BJ (cell line): ENCODE measurements at places on chromosomes 3 and 15.

GRCh38 chr3:134352031-134352671 is 22.1 kb downstream of the AMOTL2 start:
- DNase-seq: no peak

DNA sequence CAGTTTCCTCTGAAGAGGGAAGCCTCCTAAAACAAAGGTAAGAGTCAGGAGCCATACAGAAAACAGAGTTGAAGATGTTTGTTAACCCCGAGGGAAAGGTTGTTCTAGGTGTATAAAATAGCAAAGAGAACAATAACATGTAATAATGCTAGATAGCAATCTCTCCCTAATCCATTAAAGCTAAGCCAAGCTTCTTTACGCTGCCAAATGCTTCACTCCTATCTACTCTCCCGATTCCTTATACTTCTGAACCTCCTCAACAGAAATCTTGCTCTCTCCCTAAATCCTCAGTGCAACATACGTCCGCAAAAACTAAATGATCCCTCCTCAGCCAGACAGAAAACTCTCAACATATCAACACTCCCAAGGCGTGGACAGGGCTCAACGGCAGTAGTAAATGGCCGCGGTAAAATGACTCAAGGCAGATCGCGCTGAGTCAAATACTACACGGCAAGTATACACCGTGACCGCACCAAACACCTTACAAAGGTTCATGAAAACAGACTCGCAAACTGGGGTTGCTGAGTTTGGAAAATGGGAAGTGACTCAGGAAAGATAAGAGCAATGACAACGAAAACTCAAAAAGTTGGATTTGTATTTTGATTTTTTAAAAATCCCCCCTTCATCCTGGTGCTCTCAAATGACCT is 682 bp downstream of the CLDND1 start:
- DNase-seq: no peak

GRCh38 chr3:36701249-36701572 is 63.1 kb downstream of the DCLK3 start:
- DNase-seq: no peak

DNA sequence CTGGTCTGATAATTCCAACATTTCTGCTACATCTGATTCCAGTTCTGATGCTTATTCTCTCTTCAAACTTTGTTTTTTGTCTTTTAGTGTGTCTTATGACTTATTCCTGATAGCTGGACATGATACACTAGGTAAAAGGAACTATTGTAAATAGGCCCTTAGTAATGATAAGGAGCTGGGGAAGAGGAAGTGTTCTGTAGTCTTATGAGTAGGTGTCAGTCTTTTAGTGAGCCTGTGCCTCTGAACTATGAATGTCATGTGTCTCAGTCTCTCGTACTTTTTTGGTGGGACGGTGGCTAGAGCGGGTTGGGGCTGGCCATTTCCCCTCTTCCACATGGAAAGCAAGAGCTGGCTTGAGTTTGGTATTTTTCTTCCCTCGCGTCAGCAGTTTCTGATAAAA is 41.2 kb downstream of the PCCB start:
- no peak for DNase-seq

- no peak for DNase-seq
Observed at GRCh38 chr3:14413381-14414071, 11.1 kb downstream of the SLC6A6 start.

- DNase-seq: no peak
Observed at GRCh38 chr15:29825227-29825626, 3.0 kb upstream of the TJP1 start.

DNA sequence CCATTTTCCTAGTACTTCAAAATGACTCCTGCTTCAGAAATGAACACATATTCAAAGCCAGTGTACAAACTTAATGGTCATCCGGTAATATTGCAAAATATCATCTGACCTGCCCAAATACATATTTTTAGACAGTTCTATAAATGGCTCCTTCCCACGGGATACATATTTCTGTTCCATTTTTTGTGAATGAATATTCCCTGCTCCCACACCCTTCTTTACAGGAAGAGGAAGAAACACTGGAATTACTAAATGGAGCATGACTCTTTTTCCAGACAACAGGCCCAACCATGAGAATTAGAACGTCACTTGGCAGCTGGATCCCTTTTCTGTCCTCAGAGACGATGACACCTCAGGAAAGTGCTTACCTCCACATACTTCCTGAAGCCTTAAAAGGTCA is 38.0 kb upstream of the CBLB start:
- peak; percentile 28 for DNase-seq

- no peak for DNase-seq
Observed at GRCh38 chr3:44987332-44987731, 11.3 kb downstream of the EXOSC7 start.

DNA sequence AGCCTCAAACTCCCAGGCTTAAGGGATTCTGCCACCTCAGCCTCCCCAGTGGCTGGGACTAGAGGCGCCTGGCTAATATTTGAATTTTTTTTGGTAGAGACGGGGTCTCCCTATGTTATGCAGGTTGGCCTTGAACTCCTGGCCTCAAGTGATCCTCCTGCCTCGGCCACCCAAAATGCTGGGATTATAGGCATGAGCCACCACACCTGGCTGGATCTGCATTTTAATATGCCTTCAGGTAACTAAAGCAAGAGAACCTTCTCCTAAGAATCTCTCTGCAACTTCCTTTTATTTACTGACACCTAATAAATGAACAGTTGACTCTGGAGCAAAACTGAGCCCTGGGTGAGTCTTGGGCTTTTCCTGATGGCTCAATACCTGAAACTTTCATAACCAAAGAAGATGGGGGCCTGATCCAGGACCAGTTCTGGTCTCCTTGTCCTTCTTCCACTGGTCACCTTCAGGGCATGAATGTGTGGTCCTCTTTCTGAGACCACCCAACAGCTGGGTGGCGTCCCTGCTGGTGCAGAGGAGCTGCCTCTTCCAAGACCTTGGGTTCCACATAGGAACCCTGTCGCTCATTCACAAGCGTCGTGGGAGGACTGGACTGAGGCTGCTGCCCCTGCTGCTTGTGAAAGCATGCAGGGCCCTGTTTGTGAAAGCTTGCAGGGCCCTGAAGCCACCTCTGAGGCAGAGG is 28.2 kb downstream of the CCR9 start:
- no peak for DNase-seq

DNA sequence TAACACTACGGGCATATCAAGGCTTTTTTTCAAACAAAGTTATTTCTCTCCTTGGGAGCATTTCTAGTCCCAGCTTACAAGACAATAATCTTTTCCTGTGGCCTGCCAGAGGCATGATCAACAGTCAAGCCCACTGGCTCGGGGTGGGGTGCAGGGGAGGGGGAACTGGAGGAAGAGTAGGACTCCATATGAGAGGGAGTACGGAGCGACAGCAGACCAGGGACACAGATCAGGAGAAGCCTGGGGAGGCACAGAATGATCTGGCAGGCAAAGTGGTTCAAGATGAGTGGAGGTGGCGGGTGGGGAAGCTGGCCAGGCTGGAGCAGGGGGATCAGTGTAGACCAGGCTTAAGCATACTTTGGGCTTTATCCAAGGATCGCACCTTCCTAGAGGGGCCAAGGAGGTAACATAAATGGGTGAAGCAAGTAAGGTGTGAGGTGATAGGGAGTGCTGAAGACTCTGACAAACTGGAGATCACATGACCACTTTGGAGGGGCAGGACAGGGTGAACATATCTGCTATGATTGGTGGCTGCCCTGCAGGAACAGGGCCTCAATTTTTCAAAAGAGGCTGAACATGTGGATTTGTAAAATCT is 37.4 kb downstream of the KLF15 start:
- DNase-seq: no peak

DNA sequence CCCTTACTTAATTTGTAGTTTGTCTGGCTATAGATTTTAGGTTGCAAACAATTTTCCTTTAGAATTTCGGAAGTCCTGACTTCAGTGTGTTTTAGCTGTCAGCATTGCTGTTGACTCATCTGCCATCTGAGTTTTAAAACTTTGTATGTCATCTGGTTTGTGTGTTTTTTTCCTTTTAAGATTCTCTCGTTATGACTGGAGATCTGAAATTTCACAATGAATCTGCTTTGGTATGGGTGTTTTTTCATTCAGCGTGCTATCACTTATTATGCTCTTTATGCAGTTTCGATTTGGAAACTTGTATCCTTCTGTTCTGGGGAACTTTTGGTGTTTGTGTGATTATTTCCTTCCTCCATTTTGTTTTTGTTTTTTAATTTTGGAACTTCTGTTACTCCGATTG is 53.7 kb upstream of the ZNF280D start:
- no peak for DNase-seq

GRCh38 chr3:3586843-3587646 is 212.2 kb upstream of the LRRN1 start:
- no peak for DNase-seq

DNA sequence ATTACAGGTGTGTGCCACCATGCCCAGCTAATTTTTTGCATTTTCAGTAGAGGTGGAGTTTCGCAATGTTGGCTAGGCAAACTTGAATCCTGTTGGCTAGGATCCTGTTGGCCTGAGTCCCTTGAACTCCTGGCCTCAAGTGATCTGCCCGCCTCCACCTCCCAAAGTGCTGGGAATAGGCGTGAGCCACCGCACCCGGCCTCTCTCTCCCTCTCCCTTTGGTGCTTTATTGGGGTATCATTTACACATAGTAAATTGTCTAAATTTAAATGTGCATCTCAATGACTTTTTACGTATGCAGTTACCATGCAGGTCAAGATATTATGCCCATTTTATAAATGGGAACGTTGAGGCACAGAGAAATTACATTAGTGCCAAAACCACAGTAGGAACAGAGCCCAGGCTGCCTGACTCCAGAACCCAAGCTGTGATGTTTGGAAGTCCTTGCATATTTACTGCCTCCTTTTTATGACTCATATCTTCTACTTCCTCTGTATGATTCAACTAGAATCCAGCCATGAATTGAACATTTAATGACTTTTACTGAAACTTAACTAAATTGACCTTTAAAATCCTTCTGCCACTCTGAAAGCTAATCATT is 34.0 kb upstream of the RPP14 start:
- peak; percentile 74 for DNase-seq

DNA sequence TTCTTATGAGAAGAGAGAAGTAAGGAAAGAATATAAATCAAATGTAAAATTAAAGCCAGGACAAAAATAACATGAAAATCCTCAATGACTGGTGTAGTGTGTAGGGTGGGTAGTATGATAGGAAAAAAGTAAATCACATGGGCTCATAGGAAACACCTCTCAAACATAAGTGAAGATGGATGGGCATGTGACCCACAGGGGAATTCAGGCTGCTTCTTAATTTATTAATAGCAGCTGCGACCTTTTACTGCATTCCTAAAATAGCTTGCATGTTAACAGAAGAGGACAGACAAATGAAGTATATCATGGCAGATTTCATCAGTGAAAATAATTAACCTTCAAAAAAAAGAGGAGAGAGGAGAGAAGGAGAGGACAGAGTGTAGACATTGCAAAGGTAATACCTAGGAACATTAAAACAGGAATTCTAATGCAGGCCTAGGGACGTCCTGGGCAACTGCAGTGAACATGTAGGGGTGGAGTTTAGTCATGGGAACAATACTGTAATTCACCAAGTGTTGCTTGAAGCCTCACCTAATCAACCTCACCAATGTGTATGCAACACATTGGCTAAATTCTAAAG is 132.9 kb downstream of the KCNMB2 start:
- peak; percentile 10 for DNase-seq

DNA sequence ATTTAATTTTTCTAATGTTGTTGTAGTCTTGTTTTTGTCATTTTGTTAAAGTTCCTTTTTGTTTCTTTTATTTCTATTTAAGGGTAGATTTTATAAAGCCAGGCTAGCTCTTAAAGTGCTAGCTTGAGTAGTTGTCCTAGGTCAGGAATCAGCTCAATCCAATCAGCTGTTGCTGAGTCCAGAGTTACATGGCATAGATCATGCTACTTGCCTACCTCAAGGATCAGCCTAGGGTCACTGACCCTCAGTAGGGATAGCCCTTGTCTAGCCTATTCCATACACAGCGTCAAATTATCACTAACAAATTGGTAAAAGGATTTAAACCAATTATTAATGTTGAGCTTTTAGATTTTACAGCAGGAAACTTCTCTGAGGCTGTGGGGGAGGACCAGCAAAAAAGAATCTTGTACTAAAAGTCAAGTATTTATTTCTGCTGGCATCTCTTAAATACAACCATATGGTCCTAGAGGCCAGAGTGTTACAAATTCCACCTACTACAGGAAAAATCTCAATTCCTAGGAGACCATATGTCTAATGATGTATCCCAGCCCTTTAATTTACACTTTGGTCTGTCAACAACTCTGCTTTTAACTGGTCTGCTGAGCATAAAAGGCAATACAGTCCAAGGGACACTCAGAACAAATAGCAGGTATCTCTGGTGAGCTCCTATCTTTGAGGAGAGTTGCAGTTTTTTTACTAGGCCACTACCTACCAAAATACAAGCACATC is 138.3 kb upstream of the PTPRG start:
- DNase-seq: no peak

DNA sequence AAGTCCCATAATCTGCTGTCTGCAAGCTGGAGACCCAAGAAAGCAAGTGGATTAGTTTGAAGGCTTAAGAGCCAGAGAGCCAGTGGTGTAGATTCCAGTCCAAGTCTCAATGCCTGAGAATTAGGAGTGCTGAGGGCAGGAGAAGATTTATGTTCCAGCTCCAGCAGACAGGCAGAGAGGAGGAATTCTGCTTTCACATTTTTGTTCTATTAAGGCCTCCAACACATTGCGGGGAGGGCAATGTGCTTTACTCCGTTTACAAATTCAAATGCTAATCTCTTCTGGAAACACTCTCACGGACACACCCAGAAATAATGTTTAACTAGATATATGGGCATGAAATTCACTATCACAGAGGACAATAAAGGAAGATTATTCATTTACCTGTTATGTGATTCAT is 54.0 kb downstream of the DPH6 start:
- DNase-seq: no peak
